ENCODE measurements at places on chromosomes 5 and 9.
A peak's percentile ranks its signal among the peaks of the same experiment; 100 is the strongest.

GRCh38 chr5:161064297-161064696, 212.3 kb upstream of the ATP10B start:
- DNase-seq: no peak

GRCh38 chr9:37036776-37037502, 2.9 kb upstream of the PAX5 start:
- no peak for DNase-seq

- DNase-seq: no peak
Measured at GRCh38 chr5:91219803-91220371, 163.2 kb downstream of the ARRDC3 start.

DNA sequence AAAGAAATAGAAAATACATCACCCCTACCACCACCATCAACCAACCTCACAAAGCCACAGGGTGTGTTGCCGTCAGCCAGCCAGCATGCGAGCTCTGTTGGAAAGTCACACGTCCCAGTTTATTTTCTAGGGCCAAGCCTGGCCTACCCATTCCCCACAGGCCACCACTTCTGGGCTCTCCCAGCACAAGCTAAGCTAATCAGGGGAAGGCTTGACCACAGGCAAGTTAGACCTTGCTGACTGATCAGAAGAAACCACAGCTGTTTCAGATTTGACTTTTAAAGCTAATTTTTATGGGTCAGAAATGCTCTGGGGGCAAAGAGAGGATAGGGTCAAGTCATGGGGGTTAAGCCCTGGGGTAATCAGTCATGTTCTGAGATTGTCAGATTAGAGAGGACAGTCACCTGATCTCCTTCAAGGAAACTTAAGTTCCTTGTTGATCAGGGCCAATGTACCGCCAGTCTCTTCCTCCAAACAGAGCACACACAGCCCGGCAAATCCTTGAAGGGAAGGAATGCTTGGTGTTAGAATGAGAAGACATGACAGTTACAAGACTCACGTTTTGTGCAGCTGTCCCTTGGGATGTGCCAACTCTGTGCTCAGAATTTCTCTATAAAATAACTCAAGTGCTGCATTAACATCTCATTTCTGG, 7.6 kb downstream of the SHB start:
- DNase-seq: no peak

DNA sequence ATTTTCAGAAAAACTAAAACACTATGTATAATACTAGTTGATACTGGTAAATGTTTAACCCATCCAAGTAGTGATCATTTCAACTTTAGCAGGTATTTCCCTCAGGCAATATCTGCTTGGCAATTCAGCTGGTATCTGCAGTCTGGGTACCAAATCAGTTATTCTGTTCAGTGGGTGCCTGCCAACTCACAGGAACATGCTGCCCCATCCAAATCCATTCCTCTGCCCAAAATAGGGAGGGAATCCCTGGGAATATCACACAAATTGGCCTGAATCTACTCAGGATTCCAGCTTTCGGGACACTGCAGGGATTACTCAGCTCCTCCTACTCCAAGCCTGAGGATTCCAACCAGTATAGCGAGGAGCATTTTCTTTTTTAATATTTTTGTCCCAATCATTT, 61.7 kb upstream of the PDE4D start:
- DNase-seq: no peak

DNA sequence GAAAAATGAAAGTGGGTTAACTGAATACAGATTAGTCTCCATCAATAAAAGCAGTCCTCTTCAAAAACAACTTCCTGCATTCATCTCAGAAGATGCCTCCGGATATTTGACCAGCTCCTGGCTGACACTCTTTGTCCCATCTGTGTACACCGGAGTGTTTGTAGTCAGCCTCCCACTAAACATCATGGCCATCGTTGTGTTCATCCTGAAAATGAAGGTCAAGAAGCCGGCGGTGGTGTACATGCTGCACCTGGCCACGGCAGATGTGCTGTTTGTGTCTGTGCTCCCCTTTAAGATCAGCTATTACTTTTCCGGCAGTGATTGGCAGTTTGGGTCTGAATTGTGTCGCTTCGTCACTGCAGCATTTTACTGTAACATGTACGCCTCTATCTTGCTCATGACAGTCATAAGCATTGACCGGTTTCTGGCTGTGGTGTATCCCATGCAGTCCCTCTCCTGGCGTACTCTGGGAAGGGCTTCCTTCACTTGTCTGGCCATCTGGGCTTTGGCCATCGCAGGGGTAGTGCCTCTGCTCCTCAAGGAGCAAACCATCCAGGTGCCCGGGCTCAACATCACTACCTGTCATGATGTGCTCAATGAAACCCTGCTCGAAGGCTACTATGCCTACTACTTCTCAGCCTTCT, 16.6 kb downstream of the F2R start:
- no peak for DNase-seq

- no peak for DNase-seq
Measured at GRCh38 chr9:137723783-137724445, 105.1 kb downstream of the EHMT1 start.

GRCh38 chr5:115873392-115873791, 31.7 kb downstream of the AP3S1 start:
- peak; percentile 80 for DNase-seq

GRCh38 chr5:3597167-3598007, 1.8 kb downstream of the IRX1 start:
- no peak for DNase-seq

DNA sequence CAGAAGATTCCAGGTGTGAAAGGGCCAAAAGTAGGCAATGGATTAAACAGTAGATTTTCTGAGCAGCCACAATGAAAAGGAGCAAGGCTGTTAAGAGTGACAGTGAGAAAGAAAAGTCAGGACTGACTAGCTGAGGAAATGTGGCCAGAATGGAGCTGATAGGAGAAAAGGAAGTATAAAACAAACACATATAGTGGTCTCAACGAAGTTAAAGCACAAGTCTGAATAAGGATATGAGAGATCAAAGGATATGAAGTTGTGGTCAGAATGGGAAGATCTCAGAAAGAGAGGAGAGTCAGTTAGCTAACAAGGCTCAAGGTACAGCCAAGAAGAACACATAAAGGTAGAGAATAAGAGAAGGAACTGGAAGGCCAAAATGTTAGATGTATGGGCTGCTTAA, 39.9 kb downstream of the FNIP1 start:
- no peak for DNase-seq

DNA sequence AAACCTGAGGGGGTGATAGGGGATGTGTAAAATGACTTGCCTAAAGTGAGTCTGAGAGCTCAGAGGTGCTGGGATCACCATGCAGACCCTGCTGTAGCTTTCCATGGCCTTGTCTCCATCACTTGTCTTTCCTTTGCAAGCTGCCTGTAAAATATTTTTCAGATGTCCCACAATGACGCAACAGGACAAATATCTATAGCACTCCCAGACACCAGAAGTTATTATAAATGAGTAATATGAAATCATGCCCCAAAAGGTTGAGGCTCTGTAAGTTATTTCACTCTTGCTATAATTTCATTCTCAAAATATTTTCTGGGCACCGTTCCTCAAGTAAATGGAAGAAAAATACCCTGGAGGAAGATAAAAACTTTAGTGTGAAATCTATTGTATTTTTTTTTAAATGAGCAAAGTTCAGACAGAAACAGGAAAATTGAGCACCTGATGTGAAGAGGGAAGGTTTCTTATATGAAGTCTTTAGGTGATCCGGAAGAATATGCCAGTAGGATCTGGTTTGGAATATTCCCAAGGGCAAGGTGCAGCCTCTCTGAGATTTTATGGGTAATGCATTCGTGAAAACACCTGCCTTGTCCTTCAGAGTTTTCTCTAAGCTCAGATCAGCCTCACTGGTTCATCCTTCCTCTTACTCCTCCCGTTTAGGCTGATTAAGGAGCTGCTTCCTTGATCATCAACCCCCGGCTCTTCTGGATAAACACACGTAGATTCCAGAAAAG, 138.3 kb upstream of the DMAC1 start:
- no peak for DNase-seq

GRCh38 chr5:124043456-124043855, 531.5 kb downstream of the CSNK1G3 start:
- no peak for DNase-seq

DNA sequence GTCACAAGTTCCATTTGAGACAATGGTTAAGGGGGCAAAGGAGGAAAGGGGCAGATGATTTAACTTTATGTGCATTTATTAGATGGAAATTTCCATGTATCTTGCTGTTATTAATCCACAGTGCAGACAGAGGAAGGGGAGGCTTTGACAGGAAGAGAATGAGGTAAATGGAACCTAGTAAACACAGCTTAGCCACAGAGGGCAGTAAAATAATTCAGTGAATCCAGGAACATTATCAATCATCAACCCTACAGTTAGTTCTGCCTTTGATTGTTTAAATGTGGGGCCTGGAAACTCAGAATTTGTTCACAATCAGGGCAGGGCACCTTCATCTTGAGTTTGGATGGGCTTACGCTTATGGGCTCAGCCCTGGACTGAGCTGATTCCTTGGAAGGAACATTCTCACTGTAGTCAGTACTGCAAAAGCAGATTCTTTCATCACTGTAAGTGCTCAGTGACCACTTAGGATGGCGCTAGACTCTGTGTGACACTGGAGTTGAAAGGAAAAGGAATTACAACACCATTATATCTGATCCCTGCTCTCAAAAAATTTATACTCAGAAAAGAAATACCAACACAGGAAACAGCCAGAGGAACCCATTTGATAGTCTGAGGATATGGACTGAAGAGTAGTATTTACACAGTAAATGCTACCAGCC, 169.5 kb downstream of the PIK3R1 start:
- DNase-seq: no peak

DNA sequence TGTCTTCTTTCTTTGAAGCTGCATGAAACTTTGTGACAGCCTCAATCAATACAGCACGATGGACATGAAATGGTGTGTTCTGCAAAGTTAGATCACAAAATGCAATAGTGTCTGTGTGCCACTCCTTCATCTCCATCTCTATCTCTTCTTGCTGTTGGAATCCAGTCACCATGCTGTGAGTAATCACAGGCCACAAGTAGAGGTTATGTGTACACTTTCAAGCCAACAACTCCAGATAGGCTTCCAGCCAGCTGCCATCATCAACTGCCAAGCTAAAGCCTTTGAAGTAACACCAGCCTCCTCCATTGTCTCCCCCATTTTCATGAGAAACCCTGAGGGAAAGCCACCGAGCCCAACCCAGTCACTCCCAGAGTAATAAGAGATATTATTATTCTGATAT, 360.6 kb downstream of the PTPRD start:
- no peak for DNase-seq

DNA sequence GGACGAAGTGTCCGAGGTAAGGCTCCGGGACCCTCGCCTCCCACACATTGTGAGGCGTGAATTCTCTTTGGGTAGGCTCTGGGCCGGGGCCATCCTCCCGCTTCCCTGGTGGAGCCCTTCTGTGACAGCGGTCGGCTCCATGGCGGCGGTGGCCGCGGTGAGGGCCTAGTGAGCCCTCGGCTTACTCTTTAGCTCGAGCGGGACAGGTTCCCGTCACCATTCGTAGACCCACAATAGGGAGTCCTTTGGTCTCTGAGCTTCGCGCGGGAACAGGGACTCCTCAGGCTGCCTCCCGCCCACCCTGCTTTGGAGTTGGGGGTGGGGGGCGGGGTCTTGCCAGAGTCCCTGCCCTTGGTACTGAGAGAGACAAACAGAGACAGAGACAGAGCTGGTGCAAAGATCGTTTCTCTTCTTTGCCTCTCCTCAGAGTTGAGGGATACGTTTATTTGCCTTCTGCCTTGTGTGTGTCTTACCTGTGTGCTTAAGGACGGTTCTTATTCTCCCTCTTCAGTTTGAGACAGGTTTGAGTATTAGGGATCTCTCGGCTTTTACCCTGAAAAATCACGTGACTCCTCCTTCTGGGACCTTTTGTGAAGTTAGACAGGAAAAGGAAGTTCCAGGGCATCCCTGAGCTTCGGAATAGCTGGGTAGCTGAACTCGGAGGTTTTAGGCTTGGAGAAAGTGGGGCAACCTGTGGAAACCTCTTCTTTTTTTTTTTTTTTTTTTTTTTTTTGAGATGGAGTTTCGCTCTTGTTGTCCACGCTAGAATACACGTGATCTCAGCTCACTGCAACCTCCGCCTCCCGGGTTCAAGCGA, 833 bp downstream of the ANKHD1 start:
- DNase-seq: no peak

- DNase-seq: no peak
Measured at GRCh38 chr5:52469420-52469819, 318.3 kb upstream of the ITGA1 start.

DNA sequence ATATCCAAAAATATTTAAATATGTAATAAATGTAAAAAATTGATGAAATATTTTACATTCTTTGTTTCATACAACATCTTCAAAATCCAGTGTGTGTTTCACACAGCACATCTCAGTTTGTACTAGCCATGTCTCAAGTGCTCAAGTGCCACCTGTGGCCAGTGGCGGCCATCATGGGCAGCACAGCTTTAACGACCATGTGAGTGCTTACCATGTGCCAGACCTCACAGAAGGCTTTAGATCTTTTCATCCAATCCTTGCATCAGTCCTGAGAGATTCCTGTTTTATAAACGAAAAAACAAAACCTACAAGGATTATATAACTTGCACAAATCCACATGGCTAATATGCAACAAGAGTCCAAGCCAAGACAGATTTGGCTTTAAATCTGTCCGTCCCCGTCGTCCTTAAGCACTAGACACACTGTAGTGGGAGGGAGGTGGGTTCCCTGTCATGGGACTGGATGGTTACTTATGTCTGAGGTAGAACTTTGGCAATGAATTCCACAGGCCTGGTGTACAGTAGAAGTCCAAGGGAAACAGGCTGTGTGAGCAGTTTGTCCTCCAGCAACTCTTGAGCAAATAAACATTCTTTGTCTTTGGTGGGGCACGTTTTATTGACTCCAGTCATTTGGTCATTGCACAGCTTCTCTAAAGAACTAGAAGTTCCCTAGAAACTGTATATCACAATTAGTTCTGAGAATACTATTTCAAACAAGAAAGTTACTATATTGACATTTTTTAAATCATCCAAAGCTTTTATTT, 25.0 kb upstream of the F2R start:
- DNase-seq: peak; percentile 40

DNA sequence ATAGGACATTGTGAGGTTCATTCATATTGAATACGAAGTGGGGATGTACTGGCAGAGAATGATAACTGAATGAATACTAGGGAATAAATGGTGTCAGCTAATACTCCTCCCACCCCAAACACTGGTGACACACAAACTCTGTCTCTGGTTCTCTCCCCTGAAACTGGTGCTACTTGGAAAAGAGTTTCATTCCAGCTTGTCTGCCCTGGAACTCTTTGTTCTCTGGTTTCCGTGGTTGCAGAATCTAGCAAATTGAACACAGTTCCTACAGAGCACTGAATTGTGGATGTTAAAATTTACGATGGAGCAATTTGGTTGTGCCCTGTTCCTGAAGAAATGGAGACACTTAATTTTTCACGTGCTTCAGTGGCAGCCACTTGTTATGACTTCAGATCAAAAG, 181.7 kb downstream of the KCTD16 start:
- DNase-seq: no peak

- DNase-seq: no peak
Measured at GRCh38 chr9:109653470-109653869, 126.5 kb upstream of the PALM2AKAP2 start.

GRCh38 chr9:1591310-1591709, 423.8 kb upstream of the SMARCA2 start:
- DNase-seq: no peak
